ENCODE measurements at places on chromosomes 5 and 9. TPM values are rescaled to one million over a fixed set of nuclear protein-coding genes. Genes with fewer than 3 reads are reported as not detected.

DNA sequence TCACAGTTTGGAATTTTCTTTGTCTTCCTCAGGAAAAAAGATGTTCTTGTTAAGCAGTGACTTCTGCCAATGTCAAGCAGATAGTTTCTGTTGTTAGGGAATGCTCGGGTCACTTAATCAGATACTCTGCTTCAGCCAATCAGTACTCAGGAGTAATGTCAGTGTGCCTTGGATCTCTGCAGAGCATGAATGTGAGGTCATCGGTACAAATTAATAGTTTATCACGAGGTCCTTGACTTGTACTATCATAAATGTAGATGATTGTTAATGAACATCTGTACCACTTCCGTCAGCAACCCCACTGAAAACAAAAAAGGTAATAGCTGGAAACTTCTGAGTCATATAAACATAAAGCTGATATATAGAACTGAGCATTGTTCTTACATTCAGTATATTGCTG lies 73.6 kb downstream of the FBXL7 start:
- H3K27me3 ChIP-seq: no peaks in the 10 kb centered on the region
- H3K27ac ChIP-seq: no peak overlapping the region
- no peak for DNase-seq

GRCh38 chr9:130284249-130284625 lies 18.7 kb downstream of the HMCN2 start:
- H3K4me1 ChIP-seq: no peaks in the 10 kb centered on the region
- no peak overlapping the region for H3K4me3 ChIP-seq
- H3K27me3 ChIP-seq: no peaks in the 10 kb centered on the region
- H3K27ac ChIP-seq: no peak overlapping the region
- DNase-seq: no peak
- no peaks in the 10 kb centered on the region for H3K36me3 ChIP-seq

DNA sequence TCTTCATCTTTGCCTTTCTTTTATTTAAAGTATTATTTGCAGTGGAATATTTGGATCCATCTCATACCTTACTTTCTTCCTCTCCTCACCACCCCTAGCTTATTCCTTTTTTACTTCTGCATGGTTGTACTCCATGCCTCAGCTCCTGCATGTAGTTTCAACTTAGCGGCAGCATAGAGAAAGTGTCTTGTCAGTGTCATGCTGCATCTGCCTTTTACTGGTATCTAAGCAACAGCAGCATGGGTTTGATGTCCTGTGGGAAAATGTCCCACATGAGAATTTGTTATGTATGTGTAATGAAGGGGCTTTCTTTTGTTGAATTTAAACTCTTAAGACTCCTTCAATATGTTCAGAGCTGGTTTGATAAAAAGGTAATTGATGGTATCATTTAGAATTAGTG lies 20.6 kb downstream of the TCERG1 start:
- no peaks in the 10 kb centered on the region for H3K36me3 ChIP-seq
- H3K27me3 ChIP-seq: no peaks in the 10 kb centered on the region
- DNase-seq: no peak
- no peaks in the 10 kb centered on the region for H3K4me1 ChIP-seq
- H3K27ac ChIP-seq: no peak overlapping the region
- no peak overlapping the region for H3K4me3 ChIP-seq

- no peaks in the 10 kb centered on the region for H3K36me3 ChIP-seq
- H3K27me3 ChIP-seq: no peaks in the 10 kb centered on the region
- no peak overlapping the region for H3K4me3 ChIP-seq
- peak; percentile 33 for DNase-seq
- H3K27ac ChIP-seq: no peak overlapping the region
Observed at GRCh38 chr5:89457411-89458331, 574.7 kb upstream of the MEF2C start.

DNA sequence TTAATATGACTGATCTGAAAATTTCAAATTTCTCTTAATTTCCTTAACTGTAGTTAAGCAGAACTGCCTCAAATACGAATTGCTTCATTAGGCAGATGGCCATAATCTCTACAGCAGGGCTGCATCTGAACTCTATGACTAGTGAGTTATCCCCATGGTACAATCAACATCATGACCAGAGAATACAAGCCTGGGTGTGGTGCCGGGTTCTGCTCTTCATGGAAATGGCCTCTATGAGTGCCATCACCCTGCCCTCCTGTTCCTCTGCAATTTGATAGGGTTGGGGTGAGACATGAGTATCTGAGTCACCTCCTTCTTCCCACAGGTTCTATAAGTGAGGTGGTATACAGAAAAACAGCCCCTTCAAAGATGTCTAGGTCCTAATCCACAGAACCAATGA lies 235.9 kb downstream of the AP3B1 start:
- H3K27me3 ChIP-seq: no peaks in the 10 kb centered on the region
- no peak for DNase-seq
- no peak overlapping the region for H3K27ac ChIP-seq
- H3K4me1 ChIP-seq: no peaks in the 10 kb centered on the region
- H3K36me3 ChIP-seq: no peaks in the 10 kb centered on the region

TGFBI gene
- 41.7 TPM for total RNA-seq

Measured in prostate gland (tissue), 2 donors.